ENCODE measurements at places on chromosomes 3 and 15.

- DNase-seq, result no peak
Measured at GRCh38 chr3:122395582-122395981, 11.6 kb downstream of the FAM162A start.

DNA sequence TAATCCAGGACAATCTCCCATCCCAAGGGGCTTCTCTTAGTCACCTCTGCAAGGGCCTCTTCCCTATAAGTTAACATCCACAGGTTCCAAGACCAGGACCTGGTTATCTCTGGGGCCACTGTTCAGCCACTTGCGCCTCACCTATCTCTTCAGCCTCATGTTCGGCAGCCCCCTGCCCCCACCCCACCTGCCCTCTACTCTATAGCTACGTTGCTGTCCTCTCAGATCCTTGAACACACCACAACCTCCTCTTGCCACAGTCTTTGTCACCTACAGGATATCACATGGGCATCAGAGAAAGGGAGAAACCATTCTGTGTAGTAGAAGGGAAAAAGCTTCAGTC, 33.9 kb downstream of the SLC41A3 start:
- DNase-seq, result no peak

GRCh38 chr3:172853921-172854666, 103.6 kb downstream of the ECT2 start:
- DNase-seq, result no peak

- DNase-seq, result no peak
Measured at GRCh38 chr3:84980011-84980410, 21.2 kb downstream of the CADM2 start.

- no peak for DNase-seq
Measured at GRCh38 chr15:43190178-43190577, 5.0 kb downstream of the CCNDBP1 start.

DNA sequence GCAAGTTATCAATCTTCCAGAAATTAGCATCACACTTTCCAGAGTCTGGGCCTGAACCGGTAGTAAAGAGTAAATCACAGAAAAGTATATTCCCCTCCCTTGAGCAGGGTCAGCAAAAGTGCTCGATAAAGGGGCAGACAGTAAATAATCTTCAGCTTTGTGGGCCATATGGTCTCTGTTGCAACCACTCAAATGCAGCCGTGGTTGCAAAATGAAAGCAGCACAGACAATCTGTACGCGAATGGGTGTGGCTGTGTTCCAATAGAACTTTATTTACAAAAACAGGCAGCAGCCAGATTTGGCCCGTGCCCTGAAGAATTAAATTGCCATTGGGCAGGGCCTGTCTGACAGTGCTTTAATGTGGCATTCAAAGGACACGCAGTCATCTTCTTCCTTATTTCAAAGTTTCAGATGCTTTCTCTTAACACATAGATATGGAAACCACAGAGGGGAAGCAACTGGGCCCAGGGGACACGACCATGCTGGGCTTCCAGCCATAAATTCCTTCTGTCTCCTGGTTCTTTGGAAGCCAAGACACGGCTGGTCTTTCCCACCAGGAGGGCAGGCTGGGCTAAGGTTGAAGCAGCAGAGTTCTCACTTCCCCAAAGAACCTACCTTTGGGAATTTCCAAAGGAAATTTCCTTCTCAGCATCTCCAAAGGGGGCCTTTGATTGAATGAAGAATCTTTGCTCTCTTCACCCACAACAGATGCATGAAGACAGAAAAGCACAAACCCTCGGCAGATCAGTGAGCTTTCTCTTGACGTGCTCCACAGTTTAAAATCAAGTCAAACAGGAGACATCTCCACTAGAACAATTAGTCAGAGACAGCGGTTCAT, 489.8 kb upstream of the PROK2 start:
- no peak for DNase-seq

DNA sequence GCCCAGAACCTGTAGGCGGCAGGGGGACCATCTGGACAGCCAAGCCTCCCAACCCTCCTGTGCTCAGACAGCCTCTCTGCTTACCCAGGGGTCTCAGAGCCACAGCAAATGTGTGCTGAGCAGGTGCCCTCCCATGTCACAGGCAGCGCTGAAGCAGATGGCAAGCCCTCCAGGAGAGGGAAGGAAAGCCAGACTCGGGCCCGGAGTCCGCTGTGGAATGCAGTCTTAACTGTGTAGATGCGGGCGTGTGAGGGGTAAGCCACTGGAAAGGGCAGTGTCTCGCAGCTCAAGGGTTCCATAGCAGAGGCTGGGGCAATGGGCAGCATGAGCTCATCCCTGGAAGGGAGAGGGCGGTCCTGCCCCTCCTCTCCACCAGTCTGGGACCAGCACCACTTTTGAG, 45.6 kb downstream of the UMPS start:
- DNase-seq, result peak; percentile 39

- DNase-seq, result no peak
Measured at GRCh38 chr15:66901336-66902100, 163.9 kb upstream of the SMAD3 start.

DNA sequence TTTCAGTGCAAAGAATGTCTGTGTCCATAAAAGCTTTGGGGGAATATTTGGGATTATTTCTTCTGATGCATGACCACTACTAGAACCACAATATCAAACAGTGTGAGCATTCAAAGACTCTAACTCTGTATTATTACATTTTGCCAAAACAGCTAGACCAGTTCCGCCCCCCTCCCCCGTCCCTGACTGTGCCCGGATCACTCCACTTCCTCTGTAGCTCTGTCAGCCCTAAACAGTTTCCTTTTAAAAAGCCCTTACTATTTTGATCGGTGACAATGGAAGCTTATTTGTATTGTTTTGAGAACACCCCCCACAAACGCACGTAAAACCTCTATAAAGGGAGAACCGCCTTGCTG, 36.6 kb upstream of the EPHB3 start:
- DNase-seq, result peak; percentile 3

DNA sequence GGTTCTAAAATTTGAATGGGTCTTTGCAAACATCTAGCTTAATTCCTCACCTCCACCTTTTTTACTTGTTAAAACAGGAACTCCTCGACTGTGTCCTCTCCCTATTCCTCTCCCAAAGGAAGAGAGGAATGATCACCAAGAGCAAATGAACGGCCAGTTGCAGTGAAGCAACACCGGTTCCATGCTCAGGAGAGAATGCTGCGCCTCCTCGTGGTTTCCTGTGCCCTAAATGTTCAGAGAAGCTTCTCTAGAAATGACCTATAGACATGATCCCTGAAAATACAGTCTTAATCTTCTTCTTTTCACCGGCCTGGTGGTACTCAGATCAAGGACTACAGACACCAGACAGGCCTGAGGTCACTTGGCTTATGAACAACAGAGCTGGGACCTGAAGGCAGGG, 65.1 kb upstream of the GUCA1C start:
- DNase-seq, result no peak

- DNase-seq, result no peak
Measured at GRCh38 chr3:139533781-139534454, 5.6 kb downstream of the RBP1 start.

- no peak for DNase-seq
Measured at GRCh38 chr3:25863011-25863415, 73.1 kb downstream of the OXSM start.

- DNase-seq, result no peak
Measured at GRCh38 chr15:42137461-42138261, 18.8 kb downstream of the PLA2G4F start.

GRCh38 chr3:168021737-168022450, 73.8 kb downstream of the GOLIM4 start:
- DNase-seq, result no peak

DNA sequence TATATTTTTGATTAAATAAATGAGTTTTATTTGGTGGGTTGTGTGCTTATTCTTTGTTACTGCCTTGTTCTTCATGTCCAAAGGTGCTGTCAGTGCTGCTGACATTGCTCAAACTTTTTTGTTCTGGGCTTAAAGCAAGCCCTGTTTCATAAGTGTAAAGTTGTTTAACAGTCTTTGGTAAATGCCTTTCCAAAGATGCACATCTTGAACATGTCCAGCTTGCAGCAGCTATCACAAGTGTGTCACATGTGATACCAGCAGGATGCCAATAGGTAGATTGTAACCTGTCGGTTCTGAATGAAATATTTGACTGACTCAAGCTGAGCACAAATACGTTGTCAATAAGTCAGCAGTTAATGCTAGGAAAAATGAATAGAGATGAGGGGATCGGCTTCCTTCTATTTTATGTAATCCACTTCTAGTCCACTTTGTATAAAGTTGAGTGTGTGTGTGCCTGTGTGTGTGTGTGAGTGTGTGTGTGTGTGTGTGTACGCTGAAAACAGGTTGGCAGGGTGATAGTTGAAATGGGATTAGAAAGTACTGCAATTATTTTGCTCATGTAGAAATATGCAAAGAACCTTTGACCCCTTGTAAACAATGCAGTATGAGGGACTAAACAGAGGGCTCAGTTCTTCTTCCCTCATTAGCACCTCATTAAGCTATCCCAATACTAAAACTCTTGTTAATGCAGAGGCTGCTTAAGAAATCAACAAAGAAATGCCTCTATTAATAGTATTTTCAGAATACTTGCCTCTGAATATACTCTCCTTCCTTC, 986.5 kb downstream of the TUSC7 start:
- DNase-seq, result no peak

- no peak for DNase-seq
Measured at GRCh38 chr3:157672061-157672460, 168.8 kb upstream of the VEPH1 start.

- no peak for DNase-seq
Measured at GRCh38 chr15:74262625-74263024, 26.5 kb downstream of the CCDC33 start.

GRCh38 chr3:194325424-194326153, 25.5 kb downstream of the CPN2 start:
- no peak for DNase-seq

DNA sequence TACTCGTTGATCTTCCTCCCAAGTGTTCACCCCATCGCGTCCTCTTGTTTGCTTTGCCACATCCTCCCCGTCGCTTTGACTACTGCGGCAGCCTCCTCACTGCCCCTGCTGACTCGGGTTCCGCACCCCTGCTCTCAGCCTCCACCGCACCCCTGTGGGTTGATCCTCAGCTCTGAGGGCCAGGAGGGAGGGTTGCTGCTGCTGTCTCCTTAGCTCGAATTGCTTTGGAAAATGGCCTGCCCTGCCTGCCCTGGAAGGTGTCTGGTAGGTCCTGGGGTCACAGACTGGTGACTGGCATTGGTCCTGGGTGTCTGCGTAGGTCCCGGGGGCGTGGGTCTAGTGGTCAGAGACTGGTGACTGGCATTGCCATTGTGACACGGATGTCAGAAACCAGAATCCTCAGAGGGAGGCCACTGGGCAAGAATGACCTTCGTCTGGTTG, 9.4 kb downstream of the MUC4 start:
- DNase-seq, result no peak

- no peak for DNase-seq
Measured at GRCh38 chr15:80744826-80745225, 34.3 kb upstream of the CEMIP start.

DNA sequence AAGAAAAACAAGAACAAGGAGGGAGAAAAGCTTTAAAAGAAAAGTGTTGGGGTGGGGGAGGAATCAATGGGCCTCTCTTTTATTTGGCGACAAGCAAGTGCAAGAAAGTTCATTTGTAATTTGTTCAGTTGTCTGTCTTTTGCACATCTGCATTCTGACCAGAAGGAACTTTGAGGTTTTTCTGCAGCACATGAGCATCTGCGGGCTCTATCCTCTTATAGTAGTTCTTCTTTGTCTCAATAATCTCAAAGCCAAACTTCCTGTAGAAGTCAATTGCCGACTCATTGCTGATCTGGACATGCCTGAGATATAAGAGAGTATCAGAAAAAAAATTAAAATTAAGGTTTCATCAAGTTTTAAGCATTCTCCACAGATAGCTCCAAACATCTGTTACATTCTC, 24.4 kb downstream of the NAA50 start:
- DNase-seq, result no peak

DNA sequence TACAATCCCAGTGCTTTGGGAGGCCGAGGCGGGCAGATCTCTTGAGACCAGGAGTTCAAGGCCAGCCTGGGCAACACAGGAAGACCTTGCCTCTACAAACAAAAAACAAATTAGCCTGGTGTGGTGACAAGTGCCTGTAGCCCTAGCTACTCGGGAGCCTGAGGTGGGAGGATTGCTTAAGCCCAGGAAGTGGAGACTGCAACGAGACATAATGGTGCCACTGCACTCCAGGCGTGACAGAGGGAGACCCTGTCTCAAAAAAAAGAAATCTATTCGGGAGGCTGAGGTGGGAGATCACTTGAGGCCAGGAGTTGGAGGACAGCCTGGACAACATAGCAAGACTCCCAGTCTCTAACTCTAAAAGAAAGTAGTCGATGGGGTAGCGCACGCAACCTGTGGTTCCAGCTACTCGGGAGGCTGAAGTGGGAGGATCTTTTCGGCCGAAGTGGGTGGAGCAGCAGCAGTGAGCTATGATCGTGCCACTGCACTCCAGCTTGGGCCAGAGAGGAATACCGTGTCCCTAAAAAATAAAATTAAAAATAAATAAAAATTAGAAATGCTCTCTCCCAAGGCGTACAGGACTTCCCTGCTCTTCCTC, 775 bp downstream of the C3orf33 start:
- DNase-seq, result no peak

DNA sequence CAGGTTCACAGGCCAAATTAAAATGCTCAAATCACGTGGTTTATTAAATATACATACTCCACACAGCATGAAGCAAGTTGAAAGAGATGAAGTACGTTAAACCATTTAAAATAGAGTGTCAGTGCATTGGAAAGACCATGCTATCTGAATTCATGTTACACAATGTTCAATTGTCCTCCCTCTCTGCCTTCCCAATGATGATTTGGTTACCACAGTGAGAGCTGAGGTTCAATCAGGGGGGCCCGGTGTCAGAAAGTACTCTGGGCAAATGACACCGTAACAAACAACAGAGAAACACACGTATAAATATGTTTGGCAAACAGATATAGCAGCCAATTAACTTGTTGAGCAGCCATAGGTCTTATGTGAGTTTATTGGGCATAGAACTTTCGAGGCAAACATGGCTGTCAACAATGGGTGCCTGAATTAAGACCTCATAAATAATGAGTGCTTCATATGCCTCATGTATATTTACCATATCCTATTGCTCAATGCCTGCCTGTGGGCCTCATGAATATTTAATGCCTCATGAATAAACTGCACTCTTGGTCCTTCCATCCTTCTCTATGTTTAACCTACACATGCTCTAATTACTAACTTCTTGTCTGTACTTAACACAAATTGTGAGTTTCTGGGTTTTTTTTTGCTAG, 641.5 kb downstream of the PLOD2 start:
- no peak for DNase-seq

DNA sequence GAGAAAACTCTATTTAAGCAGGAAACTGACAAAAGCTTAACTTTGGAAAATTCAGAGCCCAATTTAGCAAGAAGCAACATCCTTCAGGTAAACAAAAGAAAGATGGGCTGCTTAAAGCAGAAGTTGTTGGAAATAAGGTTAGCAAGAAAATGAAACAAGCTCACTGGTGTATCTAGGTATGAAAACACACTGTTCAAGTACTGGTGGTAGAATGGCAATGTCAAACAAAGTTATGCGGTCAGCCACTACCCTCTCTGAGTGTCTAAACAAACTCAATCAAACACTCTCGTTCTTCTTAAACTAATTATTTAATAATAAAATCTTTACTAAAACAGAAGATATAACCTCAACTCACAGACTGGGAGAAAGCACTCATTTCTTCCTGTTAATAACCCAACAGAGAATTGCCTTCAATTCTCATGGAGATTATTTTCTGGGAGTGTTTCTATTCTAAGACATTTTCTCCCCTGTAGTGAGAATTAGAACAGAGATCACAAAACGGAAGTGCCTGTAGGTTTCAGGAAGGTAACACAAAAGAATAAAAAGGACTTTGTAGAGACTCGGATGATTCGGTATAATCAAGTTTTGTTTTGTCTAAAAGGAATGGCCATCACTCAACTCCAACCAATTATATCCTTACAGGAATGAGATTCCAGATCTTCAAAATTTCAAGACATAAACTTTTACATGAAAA, 28.9 kb downstream of the PRICKLE2 start:
- DNase-seq, result no peak
